ENCODE measurements at places on chromosomes 7 and 10. TPM values are rescaled to one million over a fixed set of nuclear protein-coding genes. Genes with fewer than 3 reads are reported as not detected.

The EVX1 gene
- total RNA-seq, result not detected

The GLCCI1 gene
- 28.8 TPM for total RNA-seq

The STEAP1 gene
- total RNA-seq, result 2.4 TPM

The EGFR gene
- not detected for total RNA-seq

The ASB4 gene
- not detected for total RNA-seq

The SYT15 gene
- total RNA-seq, result 1.8 TPM

The ZNF804B gene
- not detected for total RNA-seq

The EPO gene
- total RNA-seq, result not detected

The SPACDR gene
- 2.9 TPM for total RNA-seq

The LIPN gene
- total RNA-seq, result not detected

The RBM20 gene
- 0.27 TPM for total RNA-seq

The CTNNA3 gene
- not detected for total RNA-seq

The SLC26A3 gene
- total RNA-seq, result not detected

The FMC1 gene
- total RNA-seq, result 3.9 TPM

The FAM13C gene
- not detected for total RNA-seq

The CALHM1 gene
- 0.17 TPM for total RNA-seq

The FAM149B1 gene
- 12.4 TPM for total RNA-seq

The ARL4A gene
- total RNA-seq, result 11.4 TPM

The PPP1R17 gene
- total RNA-seq, result not detected

The GRID2IP gene
- total RNA-seq, result 0.10 TPM

The TFR2 gene
- 9.8 TPM for total RNA-seq

The SHH gene
- total RNA-seq, result not detected

The SPDYE2 gene
- not detected for total RNA-seq

The ADAM22 gene
- 1.2 TPM for total RNA-seq

The ADARB2 gene
- 0.37 TPM for total RNA-seq

The HOXA9 gene
- not detected for total RNA-seq

The PAPOLB gene
- not detected for total RNA-seq

Data from T-helper 1 cell treated with Interleukin-12 subunit alpha and Interleukin-12 subunit beta and Interleukin-4 antibody, amounts not matched to agents 30 ng/mL and 1 ng/mL, for 36 hours (primary cell).